Uterus (tissue), 4 donors: ENCODE measurements at places on chromosomes 16 and 17.

DNA sequence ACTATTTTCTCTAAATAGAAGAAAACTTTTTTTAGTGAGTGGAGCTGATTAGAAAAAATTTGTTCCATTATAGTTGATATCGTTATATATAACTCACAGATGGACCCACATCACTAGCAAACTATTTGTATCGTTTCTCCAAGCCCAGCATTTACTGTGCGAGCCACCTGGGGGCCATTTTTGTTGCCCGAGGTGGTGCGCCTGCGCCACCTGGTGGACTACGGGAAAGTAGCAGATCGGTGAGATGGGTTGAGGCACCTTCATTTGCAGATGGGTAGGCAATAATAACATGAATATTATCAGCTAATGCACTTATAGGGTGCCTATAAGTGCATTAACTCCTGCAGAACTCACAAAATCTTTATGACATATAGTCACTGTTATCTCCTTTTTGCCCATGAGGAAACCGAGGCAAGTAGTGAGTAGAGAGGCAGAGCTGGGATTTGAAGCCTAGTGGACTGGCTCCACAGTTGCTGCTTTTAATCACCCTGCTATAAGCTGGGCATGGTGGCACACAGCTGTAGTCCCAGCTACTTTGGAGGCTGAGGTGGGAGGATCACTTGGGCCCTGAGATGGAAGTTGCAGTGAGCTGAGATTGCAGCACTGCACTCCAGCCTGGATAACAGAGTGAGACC is 23.2 kb upstream of the NTN1 start:
- DNase-seq: no peak

DNA sequence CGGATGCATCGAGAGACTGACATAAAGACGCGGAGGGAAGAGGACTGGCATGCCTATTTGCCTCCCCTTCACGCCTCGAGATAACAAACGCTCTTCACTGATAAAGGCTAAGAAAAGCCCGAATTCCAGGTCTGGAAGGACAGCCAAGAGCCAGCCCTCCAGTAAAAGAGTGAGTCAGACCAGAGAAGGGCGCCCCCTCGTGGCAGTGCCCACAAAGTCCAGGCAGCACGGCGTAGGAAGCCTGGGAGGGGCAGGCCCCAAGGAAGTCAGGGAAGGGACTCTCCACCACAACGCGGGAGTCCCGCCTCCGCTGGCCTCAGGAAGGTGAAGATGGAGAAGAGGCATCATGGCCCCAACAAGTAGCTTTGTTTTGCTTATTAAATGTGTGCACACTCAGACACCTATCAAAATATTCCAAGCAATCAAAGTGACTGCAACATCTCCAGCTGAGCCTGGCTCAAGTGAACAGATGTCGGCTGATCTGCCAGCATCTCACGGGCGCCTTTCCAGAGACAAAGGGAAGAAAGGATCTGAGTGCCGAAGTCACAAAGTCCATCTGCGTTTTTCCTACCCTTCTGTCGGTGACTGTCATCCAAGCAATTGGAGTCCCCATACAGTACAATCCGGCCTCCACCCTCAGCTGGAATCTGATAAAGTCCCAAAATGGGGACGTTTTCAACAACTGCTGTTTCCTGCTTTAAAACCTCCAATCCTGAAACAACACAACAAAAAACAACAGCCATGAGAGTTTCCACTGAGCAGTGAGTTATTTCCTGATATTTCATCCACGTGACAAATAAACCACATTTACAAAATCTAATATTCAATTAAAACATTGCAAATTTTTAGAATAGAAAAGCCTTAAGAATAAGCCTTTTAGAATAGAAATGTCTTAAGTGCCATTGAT is 20.4 kb upstream of the SLC38A8 start:
- peak; percentile 68 for DNase-seq

DNA sequence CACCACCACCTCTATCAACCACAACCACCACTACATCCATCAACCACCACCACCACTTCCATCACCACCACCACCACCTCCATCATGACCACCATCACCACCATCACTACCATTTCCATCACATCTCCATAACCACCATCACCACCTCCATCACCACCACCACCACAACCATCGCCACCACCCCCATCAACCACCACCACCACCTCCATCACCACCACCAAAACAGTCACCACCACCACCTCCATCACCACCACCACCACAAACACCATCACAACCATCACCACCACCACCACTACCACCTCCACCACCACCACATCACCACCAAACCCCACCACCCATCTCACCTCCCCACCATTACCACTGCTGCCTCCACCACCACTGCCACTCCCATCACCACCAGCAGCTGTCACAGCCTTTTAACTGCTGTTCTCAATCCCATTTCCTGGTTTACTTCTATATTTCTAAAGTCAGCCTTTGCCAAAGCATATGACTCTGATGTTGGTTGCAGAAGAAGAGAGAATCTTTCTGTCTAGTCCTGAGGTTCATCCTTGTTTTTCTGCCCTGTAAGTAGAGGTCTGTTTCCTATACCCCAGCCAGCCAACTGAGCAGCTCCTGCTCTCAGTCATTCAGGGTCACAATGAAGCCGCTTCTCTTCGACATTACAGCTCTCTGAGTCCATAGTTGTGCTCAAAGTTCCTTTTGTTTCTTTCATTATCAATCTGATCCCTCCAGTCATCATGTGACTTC is 14.0 kb downstream of the MARCHF10 start:
- no peak for DNase-seq

DNA sequence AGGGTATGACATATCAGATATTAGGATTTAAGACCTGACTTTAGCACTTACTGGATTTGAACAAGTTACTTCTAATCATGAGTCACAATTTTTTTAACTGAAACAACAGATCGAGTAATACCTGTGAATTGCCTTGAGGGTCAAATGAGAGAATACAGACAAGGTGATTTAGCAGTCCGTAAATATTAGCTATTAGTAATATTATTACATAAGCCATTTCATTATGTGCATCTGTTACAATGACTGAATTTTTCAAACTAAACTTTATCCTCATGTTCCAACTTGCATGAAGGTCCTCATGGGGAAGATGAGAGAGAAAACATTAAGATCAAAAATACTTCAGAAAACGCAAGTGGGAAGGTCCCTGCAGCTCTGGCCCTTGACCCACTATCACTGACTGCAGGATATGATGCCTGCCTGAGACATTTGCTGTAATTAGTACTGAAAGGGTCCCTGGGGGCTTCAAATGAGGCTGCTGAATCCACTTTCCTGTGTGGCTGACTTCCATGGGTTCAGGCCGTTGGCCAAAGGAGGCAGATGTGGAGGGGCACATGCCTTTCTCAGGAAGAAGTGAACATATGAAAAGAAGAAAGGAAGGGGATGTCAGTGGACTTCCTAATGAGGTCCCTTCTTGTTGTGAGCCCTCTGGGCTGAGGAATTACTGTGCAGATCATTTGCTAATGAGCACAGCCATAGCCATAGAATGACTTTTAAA is 441.7 kb downstream of the CDH11 start:
- DNase-seq: no peak

- DNase-seq: peak; percentile 31
Measured at GRCh38 chr16:1678500-1679098, 520 bp downstream of the JPT2 start.

DNA sequence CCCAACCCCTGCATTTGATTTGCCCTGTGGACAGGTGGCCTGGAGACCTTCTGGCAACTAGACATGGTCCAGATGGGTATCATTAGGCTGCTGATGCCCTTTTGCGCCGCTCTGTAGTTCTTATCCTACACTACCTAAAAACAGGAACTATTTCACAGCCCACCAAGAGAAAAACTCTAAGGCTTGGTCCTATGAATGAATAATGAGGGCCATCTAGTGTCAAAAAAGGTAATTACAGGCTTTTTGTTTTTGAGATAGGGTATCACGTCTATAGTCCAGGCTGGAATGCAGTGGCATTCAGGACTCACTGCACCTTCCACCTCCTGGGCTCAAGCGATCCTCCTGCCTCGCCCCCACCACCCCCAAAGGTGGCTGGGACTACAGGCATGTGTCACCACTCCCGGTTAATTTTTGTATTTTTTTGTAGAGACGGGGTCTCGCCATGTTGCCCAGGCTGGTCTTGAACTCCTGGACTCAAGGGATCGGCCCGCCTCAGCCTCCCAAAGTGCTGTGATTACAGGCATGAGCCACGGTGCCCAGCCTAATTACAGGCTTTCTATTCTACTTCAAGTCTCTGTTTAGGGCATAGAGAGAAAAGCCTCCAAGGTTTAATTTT is 20.9 kb downstream of the COIL start:
- no peak for DNase-seq

DNA sequence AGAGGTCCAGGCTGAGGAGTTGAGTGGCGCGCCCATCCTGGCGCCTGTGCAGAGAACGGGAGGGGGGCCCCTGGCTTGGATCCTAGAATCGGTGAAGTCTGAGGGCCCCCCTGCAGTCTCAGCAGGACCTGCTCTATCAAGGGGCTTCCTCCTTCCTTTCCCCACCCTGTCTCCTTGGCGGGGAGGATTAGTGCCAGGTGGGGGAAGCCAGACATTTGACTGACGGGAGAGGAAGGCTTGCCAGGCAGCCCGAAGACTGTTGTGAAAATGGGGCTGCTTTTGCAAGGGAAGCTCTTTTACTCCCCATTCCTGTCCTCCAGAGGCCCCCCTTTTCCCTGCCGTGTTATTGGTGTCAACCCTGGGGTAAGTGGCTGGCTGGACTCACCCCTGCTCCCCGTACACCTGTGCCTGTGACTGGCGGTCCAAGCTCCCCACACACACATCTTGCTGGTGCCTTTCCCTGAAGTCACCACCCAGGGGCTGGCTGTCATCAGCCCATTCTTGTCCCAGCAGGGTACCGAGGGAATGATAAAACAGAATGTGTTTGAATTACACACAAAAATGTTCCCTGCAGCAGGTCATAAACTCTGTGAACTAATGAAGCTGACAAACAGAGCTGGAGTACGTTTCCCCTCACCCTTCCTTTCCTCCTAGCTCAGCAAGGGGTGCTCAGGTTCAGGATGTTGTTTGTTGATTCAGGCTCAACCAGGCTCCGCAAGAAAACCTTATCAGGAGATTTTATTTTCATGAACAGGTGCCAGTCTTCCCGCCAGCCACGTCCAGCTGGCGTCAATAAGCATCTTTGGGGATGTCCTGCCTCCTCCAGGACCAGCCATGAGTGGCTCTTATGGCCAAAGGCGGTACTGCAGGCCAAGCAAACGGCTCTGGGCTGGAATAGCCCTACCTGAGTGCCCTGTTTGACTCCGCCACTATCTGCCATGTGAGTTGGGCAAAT is 4.4 kb upstream of the ARMC7 start:
- no peak for DNase-seq

DNA sequence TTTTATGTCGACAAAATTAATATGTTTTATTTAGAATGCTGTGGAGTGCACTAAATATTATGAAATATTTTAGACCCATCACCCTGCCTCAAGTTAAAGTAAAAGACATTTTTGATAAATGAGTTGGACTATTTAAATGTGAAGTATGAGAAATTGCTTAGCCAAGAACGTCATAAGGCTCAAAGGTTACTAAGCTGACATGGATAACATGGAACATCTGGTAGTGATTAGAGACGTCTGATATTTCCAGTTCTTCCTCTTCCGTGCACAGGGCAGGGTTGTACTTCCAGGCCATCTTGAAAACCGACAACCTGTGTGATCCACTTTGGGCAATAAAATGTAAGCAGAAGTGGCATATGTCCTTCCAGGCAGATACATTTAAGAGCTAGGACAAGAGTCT is 7.2 kb upstream of the CCL8 start:
- no peak for DNase-seq

GRCh38 chr16:88926374-88926990 is 50.5 kb downstream of the CBFA2T3 start:
- no peak for DNase-seq

- DNase-seq: no peak
Measured at GRCh38 chr17:4033751-4034251, 69.6 kb upstream of the ATP2A3 start.

DNA sequence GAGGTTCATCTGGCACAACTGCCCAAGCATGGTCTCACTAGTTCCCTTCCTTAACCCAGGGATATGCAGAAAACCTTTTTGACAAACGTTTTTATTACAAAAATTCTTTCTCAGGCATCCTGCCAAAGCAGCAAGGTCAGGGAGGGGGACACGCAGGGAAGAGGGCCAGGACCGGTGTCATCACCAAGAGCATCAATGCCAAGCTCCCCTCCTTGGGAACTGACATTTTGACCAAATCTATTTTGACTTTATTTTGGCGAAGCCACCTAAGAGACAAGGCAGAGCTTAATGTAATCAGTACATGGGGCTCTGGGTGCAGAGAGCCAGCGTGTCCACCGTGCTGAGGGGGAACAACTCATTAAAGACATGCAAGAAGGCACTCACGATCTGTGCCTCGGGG is 265.2 kb downstream of the CBLN1 start:
- DNase-seq: no peak

DNA sequence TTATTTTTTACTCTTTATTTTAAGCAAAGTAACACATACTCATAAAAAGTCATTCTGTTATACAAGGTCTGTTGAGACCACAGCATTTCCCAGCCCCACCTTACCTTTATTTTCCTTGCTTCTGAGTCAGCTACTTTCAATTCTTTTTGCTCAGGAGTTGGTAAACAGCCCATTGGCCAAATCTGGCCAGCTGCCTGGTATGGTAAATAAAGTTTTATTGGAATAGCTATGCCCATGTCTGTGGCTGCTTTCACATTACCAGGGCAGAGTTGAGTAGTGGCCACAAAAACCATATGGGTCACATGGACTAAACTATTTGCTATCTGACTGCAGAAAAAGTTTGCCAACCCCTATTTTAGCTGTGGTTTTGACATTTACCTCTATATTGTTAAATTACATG is 3.4 kb upstream of the NSRP1 start:
- DNase-seq: no peak

GRCh38 chr16:10579965-10580882 is at the start of gene EMP2:
Gene EMP2 (minus strand): TSS chr16:10580598. CDS start chr16:10547617, 32,981 bp downstream.
- peak; percentile 81 for DNase-seq

- DNase-seq: no peak
Measured at GRCh38 chr17:37844158-37844976, 79.8 kb upstream of the TBC1D3K start.

GRCh38 chr16:48592839-48593429 is 17.0 kb downstream of the N4BP1 start:
- no peak for DNase-seq

- DNase-seq: no peak
Measured at GRCh38 chr17:309361-309888, 43.2 kb downstream of the RPH3AL start.

DNA sequence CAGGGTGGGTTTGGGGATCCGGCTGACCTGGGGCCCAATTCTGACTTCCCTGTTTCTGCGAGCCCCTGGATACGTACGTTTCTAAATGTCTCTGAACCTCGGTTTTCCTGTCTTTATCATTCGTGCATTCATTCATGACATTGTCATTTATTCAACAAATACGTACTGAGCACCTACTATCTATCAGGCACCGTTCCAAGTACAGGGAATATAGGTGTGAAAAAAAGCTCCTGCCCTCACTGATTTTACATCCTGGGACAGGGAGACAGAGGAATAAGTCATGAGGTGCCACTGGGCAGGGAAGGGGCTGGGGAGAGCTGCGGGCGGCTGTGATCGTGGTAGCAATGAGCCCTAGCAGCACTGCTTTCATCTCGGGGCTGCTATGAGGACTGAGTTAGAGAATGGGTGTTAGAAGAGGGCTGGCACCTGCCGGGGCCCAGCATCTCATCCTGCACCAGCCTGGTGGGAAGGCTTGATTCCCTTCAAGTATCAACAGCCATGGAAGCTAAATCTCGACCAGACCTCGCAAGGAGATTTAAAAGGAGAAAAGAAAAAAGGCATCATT is 88.3 kb upstream of the DNAH17 start:
- no peak for DNase-seq

GRCh38 chr17:82351254-82351712 is 7.8 kb upstream of the TEX19 start:
- no peak for DNase-seq

- no peak for DNase-seq
Measured at GRCh38 chr17:32398946-32399345, 45.4 kb upstream of the PSMD11 start.

- DNase-seq: no peak
Measured at GRCh38 chr17:34301986-34302385, 16.4 kb downstream of the CCL11 start.
